ENCODE measurements at places on chromosomes 12 and 14. TPM values are rescaled to one million over a fixed set of nuclear protein-coding genes. Genes with fewer than 3 reads are reported as not detected.

The GRIP1 gene
- 28.3 TPM for polyA plus RNA-seq

The E2F7 gene
- polyA plus RNA-seq = 9.3 TPM

The PLEKHG7 gene
- 0.52 TPM for polyA plus RNA-seq

The PAWR gene
- polyA plus RNA-seq = 113 TPM

The RD3L gene
- not detected for polyA plus RNA-seq

The SUSD6 gene
- polyA plus RNA-seq = 20.1 TPM

The RAPGEF3 gene
- 112 TPM for polyA plus RNA-seq

The GPX2 gene
- polyA plus RNA-seq = 2.4 TPM

The SMCO3 gene
- 2.9 TPM for polyA plus RNA-seq

The CRACR2A gene
- 1.8 TPM for polyA plus RNA-seq

The AHNAK2 gene
- polyA plus RNA-seq = 1.9 TPM

The TMEM229B gene
- polyA plus RNA-seq = 1.8 TPM

The ANKRD9 gene
- polyA plus RNA-seq = 6.4 TPM

The SOCS2 gene
- 42.3 TPM for polyA plus RNA-seq
